ENCODE measurements at places on chromosomes 3 and 15.

DNA sequence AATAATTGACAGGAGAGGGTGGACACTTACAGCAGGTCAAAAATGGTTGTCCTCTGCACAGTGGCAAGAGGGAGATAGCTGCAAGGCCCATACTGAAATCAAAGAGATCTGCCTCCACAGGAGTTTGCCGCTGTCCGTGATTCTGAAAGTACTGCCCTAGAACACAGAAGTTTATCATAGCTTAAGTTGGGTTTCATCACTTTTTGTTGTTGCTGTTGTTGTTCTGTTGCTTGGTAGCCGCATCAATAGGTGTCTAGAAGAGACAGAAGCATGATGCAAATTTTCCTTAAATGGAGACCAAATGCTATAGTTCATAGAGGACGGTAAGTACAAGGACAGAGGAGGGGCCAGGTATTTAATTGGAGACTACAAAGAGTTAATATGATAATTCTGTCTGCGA is 120.0 kb upstream of the MRPL3 start:
- DNase-seq: no peak

DNA sequence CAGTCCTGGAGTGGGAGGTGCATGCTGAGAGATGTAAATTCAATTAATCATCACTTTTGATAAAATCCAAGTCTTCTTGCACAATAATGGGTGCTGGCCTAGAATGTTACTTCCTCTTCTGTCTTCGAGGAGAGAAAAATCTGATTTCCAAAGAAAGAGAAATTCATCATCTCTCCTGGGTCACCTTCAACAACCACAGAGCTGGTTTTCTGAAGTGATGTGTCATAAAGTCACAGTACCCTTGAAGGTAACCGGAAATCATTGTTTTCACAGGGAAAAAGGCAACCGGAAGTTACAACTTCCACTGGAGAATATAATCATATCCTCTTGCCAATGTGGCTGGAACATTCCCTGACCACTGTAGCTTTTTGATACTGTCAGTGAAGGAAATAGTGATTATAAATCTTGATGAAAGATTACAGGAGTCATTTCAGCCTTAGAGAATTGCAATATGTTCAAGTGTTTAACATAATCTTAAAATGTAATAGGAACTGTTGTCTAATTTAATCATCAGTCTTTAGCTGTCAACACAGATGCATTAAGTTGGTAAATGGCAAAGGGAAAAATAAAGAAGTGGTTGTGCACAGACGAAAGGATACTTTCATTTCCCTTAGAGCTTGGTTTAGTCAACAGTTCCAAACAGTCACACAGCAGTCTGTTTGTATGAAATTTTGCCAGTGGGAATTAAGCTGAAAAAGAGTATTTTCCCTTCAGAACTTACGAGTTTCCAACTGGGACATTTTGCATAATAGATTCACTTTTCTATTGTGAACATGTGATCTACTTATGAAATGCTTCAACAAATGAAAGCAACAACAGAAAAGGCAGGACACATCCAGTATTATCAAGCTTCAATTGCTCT is 106.5 kb upstream of the SLC4A7 start:
- peak; percentile 79 for DNase-seq

- no peak for DNase-seq
Observed at GRCh38 chr3:158107605-158108444, 1.6 kb upstream of the SHOX2 start.

DNA sequence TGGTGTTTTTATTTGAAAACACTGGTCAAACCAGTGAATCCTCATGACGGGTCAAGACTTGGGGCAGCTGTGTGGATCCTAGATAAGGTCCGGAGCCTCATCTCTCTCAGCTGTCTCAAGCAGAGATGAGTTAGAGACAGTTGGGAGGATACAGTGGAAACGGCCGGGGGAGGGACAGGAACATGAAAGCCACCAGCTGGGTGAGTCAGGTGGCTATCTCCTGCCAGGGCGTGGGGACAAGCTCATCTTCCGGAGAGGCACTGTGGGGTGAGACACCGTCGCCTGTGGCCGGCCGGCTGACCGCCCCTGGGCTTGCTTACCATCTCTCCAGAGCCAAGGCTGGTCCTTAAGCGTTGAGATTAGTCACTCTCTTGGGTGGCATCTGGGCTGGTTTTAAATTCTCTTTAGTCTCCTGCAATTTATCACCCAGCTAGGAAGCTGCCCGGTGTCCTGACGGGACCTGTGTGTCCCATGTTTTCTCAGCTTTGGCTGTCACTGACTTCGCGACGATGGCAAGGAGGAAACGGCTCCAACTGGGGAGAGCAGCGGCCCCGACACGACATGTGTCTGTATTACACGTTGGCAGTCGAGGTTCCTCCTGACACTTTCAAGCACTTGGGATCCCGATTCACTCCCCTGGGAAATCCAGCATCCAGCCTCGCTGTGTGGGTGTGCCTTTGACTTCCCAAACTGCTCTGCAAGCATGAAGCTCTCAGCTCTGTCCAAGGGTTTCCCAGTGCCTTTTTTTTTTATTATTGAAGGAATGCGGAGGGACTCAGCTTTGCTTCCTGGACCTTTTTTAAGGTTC is 7.5 kb downstream of the ST8SIA2 start:
- DNase-seq: no peak

- no peak for DNase-seq
Observed at GRCh38 chr3:73137736-73138403, 76.4 kb downstream of the EBLN2 start.

All from activated CD4-positive, alpha-beta T cell treated with anti-CD3 and anti-CD28 coated beads, Interleukin-2, amount 50 U/mL, for 16 hours (primary cell).